ENCODE measurements at places on chromosomes 1 and 21. TPM values are rescaled to one million over a fixed set of nuclear protein-coding genes. Genes with fewer than 3 reads are reported as not detected.

RAB42 gene
- 0.96 TPM for total RNA-seq

SLFNL1 gene
- not detected for total RNA-seq

DNA sequence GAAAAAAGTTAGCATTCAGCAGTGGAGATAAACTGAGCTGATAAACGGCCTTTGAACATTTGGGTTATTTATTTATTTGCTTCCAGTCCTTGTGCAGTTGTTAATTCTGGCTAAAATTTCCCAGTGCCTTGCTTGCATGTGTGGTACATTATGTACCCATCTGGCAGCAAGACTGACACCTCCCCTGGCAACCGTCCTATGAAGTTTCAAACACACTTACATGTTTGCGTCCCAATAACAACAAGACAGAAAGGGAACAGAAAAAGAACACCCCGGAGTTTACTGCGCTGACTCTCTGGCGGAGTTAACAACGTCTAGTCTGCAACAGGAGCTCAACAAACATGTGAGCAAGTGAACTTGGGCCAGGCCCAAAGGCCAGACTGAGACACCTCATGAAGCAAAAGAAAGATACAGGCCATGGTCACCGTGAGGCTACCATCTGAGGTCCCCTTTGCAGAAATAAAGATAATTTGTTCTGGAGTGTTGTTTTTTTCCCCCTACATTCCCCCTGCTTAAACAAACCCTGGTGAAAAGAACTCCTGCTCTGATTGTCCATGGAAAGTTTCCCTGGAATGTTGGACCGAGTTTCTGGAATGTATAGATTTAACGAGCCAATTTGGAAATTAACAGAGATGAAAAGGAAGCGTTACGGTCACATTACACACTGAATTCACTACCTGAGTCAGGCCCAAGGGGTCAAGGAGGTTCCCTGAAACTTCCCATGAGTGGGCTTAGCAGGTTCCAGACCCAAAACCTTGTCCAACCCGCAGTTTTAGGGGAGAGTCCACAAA lies 33.4 kb downstream of the TRABD2B start:
- no peak overlapping the region for H3K4me3 ChIP-seq
- no peak for DNase-seq
- peaks cover 7% of the 10 kb centered on the region for H3K4me1 ChIP-seq
- no peaks in the 10 kb centered on the region for H3K36me3 ChIP-seq

- no peaks in the 10 kb centered on the region for H3K27me3 ChIP-seq
- H3K4me1 ChIP-seq: no peaks in the 10 kb centered on the region
- no peak for DNase-seq
- no peak overlapping the region for H3K27ac ChIP-seq
- H3K36me3 ChIP-seq: no peaks in the 10 kb centered on the region
These were observed 298.4 kb upstream of the SPAG17 start for GRCh38 chr1:118483245-118484006.

Measured in heart left ventricle (tissue), 16 donors.